Esophagus squamous epithelium (tissue), 5 donors: ENCODE measurements at places on chromosomes 3 and 15.

DNA sequence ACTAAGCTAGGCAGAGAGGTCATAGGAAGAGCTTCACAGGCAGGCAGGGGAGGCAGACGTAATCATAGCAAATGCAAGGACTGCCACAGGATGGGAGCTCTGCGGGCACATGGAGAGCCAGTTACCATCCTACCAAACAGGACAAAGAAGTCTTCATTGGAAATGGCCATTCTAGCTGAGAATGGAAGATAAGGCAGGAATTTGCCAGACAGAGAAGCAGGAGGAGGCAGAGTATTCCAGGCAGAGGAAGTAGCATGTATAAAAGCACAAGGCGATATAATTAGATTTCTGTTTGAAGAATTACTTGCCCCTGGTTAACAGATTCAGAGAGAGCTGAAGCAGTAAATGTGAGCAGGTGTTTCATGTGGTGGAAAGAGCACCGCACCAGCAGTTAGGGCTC, 3.5 kb upstream of the SEMA5B start:
- no peak for DNase-seq

- DNase-seq, result no peak
These were observed 15.8 kb upstream of the TFDP2 start for GRCh38 chr3:142165194-142165593.

GRCh38 chr3:12545473-12545791, at the start of gene MKRN2OS:
TSS of gene MKRN2OS (minus strand) at chr3:12545499. CDS start at chr3:12545464, 35 bp downstream.
- DNase-seq, result no peak

DNA sequence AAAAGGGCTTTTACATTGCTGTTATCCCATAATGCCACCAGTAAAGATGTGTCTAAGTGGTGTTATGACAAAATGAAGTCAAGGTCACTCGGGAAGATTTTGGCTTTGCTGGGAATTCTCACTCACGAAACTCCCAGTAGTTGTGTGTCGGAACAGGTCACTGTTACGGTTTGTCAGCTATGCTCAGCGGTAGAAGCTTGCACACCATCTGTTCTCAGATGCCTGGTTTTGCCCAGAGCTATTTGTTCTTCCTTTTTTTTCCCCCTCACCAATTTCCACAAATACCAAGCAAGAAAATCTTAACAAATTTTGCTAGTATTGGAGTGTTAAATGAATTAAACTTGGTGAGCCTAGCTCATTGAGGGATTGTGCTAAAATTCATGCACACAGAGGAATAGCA, 915.1 kb downstream of the MCTP2 start:
- no peak for DNase-seq

DNA sequence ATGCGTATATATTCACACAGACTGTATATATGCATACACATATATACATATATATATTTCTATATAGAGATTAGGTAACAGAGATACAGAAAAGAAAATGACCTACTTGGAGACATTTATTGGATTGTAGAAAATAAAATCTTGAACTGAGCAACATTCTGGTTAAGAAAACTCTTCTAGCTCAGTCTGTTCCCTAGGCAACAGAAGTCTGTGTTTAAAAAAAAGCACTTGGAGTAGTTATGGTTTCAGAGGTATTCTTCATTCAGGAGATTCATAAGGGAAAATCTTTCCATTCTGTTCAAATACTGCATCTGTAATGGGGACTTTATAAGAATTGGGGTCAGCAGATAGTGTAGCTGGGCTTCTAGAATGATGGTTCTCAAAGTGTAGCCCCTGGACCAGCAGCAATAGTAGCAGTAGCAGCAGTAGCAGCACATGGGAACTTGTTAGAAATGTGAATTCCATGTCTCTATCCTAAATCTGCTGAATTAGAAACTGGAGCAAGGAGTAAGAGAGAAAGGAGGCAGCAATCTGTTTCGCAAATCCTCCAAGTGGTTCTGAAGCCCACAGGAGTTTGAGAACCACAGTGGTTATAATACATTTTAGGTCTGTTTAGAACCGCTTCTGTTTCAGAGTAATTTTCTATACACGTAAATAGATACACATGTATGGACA, 112.8 kb upstream of the TMEM108 start:
- no peak for DNase-seq

GRCh38 chr3:152384412-152384811, 115.7 kb downstream of the MBNL1 start:
- no peak for DNase-seq

DNA sequence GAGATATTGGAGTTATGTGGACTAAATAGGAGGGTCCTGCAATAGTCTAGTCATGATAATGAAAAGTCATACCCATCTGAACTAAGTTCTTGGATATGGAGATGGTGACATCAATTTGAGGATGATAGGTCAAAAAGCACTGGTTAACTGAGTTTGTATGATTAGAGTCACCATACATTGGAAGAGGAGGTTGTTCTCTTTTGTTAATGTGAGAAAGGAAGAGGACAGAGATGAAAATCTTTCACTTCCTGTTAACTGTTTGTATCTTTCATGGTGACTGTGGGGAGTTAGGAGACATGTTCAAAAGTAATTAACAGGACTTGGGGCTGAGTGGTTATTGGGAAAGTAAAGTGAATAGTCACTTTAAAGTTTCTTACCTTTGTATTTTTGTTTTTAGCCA, 11.1 kb downstream of the TMEM62 start:
- no peak for DNase-seq
